ENCODE measurements at places on chromosomes 2 and 18.
A peak's percentile ranks its signal among the peaks of the same experiment; 100 is the strongest.

GRCh38 chr18:33156906-33157470 lies 283.5 kb downstream of the CCDC178 start:
- DNase-seq, result no peak

DNA sequence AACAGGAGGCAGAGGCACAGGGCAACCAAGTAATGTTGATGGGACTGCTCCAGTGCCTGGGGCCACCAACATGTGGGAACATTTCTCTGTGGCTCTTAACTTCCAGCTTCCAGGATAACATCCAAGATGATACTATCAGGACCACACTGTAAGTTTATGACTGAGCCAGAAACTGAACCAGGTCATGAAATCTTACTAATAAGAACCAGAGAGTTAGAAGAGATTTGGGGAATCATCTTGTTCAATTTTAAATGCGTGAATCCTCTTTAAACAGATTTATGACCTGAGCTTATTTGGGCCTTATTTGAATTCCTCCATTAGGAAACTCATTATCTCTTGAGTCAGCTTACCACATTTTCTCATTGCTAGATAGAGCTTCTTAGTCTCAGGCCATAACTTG lies 45.0 kb downstream of the MAP2 start:
- no peak for DNase-seq

DNA sequence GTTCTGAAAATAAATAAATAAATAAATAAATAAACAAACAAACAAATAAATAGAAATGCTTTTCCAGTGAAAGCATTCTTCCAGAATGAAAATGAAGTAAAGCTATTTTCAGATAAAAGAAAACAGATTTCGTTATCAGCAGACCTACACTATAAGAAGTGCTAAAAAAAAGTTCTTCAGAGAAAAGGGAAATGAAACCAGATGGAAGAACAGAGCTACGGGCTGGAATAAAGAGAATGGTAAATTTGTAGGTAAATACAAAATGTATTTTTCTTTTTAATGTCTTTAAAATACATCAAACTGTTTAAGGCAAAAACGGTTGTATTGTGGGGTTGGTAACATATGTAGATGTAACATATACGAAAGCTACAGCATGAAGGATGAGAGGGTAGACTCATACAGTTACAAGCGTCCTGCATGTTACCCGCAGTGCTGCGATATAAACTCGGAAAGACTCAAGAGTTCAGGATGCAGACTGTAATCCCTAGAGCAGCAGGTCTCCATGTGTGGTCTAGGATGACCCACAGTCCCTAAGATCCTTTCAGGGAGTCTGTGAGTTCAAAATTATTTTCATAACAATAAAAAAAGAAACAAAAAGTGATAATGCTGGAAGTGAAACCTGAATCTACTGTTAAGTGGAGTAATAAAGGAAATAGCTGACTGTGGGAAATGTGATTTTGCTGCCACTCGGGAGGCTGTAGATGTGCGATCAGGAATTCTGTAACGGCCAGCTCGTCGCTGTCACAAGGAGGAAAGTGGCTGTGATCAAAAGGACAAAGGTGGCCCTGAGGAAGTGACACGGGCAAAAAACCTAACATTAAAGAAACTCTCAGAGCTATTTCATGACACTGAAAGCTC lies 5.3 kb upstream of the RAB12 start:
- DNase-seq, result peak; percentile 83

- no peak for DNase-seq
Observed at GRCh38 chr2:180655842-180656454, 324.5 kb upstream of the UBE2E3 start.

- DNase-seq, result no peak
Observed at GRCh38 chr2:28298406-28298805, 94.3 kb upstream of the FOSL2 start.

- DNase-seq, result no peak
Observed at GRCh38 chr2:69989441-69990105, 28.1 kb upstream of the ASPRV1 start.

- no peak for DNase-seq
Observed at GRCh38 chr2:69171116-69171896, 158.3 kb downstream of the ANTXR1 start.

DNA sequence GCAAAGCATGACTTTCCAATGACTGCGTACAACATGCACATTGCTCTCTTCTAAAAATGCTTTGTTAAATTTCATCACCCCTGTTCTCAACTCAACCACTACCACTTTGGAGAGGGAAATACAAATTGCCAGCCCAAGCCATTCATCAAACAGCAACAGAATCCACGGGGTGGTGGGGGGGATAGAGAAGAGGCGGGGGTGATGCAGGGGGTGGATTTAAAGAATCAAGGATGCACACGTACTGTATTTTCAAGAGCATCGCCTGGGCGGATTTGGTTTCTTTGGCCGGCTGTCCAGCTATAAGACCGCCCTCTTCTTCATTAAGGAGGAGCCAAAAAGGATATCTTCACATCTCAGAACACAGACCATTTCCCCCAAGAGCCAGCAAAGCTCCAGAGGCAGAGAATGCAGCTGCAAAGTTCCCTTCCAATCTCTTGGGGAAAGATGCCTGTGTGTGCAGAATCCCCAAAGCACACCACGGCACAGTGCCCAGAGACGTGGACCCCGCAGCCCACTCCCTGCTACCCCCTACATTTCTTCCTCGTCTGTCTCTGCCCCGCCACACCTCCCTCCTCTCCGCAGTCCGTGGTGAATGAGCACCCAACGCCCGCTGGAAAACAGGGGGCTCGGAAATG lies 977 bp downstream of the SLC8A1 start:
- DNase-seq, result no peak

DNA sequence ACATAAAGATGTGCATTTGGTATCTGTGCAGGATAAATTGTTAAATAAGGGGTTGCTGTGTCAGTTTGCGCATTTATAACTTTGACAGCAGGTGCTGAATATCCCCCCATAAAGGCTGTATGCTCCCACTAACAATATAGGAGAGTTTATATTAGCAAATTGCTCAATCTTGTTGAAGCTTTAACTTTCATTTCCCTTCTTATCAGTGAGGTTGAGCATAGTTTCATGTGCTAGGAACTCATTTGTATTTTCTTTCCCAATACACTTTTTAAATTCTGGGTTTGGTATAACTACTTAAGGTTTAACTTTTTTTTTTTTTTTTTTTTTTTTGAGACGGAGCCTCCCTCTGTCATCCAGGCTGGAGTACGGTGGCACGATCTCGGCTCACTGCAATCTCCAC lies 89.0 kb downstream of the FAM117B start:
- no peak for DNase-seq

- DNase-seq, result no peak
Observed at GRCh38 chr2:163673522-163673921, 62.3 kb downstream of the FIGN start.

DNA sequence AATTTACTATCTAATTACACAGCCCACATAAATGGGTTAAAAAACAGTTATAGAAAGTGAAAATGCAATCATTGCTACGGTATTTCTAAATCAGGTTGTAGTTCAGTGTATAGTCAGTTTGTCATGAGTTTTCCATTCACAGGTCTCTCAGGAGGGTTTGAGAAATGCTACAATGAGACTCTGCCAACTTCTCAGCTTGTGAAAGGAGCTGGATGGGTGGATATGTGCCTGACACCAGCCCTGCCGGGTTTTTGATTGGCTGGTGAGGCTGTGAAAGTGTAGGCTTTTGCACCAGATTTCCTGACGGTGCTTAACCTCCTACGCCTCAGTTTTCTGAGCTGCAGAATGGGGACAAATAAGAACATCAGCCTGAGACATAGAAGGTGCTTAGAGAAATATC lies 102.6 kb upstream of the SMIM21 start:
- DNase-seq, result no peak

DNA sequence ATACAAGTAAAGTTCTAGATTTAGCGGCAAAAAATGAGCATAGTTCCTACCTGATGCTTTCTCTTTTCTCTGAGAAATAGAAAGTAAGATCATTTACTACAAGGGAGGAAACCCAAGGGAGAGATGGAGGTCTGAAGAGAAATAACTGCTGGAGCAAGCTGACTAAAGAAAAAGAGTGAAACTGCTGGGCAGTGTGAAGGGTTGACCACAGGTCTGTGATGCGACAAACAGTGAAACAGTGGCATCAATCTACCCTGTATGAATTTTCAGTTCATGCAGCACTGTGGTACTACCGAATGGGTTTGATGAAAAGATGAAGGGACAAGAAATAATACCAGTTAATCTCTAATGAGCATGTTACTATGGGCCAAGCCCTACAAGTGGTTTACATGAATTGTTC lies 52.2 kb downstream of the CUL3 start:
- no peak for DNase-seq

GRCh38 chr2:159349674-159350299 lies 63.3 kb upstream of the WDSUB1 start:
- DNase-seq, result no peak

DNA sequence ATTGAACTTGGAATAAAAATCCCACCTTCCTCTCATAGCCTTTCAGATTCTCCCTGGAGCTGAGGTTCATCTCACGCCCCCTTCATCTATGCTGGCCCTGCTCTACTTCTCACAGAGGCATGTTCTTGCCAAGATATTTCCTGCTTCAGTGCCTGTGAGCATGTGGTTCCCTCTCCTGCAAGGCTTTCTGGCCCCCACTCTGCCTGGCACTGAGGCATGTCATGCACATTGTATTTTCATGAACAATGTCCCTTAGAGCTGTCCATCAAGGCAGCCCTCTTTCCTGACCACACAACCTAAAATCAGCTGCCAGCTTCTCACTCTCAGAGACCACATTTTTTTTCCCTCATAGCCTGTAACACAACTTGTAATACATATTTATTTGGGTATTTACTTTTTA lies 18.0 kb upstream of the HK2 start:
- DNase-seq, result no peak

DNA sequence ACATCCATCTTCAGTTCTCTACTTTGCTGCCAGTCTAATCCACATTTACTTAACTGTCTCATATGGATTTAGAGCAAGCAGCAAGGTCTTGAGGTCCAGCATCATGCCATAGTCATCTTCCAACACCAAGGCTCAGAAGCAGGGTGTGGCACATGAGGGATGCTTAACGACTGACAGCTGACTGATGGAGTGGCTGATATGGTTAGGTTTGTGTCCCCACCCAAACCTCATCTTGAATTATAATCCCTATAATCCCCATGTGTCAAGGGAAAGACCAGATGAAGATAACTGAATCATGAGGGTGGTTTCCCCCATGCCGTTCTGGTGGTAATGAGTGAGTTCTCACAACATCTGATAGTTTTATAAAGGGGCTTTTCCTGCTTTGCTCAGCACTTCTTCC lies 257.3 kb downstream of the NBAS start:
- DNase-seq, result no peak

DNA sequence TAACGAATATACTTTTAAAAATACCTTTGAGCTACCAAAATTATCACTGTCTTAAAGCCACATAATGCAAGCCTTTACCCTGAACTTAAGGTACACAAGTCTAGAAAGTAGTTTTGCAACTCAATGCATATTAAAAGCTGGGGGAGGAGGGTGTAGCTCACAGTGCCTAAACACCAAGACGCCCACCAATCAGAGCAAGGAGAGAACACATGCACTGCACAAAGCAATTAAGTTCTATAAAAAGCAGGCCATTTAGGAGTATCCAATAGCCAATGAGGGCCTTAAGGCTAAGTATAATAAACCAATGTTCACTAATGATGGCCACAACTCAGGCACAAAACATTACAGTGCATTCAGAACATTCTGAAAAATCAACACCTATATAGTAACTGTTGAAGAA lies 16.2 kb downstream of the TRIP12 start:
- DNase-seq, result no peak

- no peak for DNase-seq
Observed at GRCh38 chr18:3864669-3865298, 414.8 kb downstream of the TGIF1 start.

GRCh38 chr2:223093436-223094241 lies 41.6 kb downstream of the KCNE4 start:
- DNase-seq, result no peak

GRCh38 chr2:18445433-18446320 lies 114.8 kb downstream of the RDH14 start:
- peak; percentile 55 for DNase-seq

- no peak for DNase-seq
Observed at GRCh38 chr2:189249171-189249570, 69.6 kb upstream of the COL5A2 start.

DNA sequence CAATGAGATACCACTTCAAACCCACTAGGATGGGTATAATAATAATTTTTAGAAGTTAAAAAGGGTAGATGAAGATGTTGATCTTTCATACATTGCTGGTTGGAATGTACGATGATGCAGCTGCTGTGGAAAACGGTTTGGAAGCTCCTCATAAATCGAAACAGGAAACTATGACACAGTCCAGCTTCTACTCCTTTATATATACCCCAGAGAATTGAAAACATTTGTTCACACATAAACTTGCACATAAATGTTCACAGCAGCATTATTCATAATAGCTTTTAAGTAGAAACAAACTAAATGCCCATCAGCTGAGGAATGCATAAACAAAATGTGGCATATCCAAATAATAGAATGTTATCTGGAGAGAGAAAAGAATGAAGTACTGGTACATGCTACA lies 95.0 kb downstream of the STRADB start:
- DNase-seq, result no peak

- DNase-seq, result no peak
Observed at GRCh38 chr2:197873293-197873701, 68.9 kb downstream of the PLCL1 start.

DNA sequence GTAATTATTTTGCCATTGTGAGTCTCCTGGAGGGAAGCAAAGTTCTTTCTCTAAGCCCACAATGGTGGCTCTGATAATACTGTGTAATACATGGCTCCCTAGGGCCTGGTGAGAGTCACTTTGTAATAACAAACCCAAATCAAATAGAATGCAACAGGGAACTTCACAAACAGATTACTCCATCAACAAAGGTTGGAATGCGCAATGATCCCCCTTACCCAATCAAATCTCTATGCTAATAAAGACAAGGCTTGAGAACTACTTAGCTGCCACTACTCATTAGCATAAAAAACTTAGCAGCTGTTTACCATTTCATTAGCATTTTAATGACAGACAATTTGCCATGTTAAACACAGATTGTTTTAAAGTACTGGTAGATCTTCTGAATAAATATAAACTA lies 285.6 kb upstream of the SESTD1 start:
- no peak for DNase-seq

GRCh38 chr2:60676706-60677330 lies 79.2 kb upstream of the PAPOLG start:
- DNase-seq, result peak; percentile 5

- no peak for DNase-seq
Observed at GRCh38 chr2:8146132-8147005, 535.5 kb upstream of the ID2 start.

GRCh38 chr2:237872178-237872887 lies 12.9 kb downstream of the RAMP1 start:
- no peak for DNase-seq

- no peak for DNase-seq
Observed at GRCh38 chr2:24058564-24059271, 9.2 kb downstream of the FKBP1B start.

DNA sequence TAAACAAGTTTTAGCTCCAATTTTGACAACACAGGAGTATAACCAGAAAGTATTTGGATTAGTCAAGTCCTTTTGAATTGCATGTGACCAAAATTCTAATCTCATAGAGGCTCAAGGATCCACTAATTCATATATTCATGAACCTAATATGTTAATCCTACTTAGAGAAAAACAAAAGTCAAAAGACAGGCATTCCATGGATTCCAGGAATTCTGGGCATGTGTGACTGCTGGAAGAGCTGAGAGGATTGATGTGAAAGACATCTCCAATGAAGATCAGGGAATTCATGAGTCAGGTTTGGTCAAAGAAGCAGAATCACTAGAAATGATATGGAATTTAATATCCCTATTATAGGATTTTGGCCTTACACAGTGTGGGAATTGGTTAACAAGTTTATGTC lies 1494.6 kb upstream of the DDX18 start:
- DNase-seq, result no peak

GRCh38 chr2:187301706-187302105 lies 146.3 kb downstream of the CALCRL start:
- DNase-seq, result no peak
